ENCODE measurements at places on chromosomes 2 and 18.

GRCh38 chr2:181879295-181879694 lies 12.2 kb upstream of the ITPRID2 start:
- H3K27me3 ChIP-seq: no peaks in the 10 kb centered on the region
- H3K27ac ChIP-seq: no peak overlapping the region
- H3K4me1 ChIP-seq: no peaks in the 10 kb centered on the region
- H3K4me3 ChIP-seq: no peak overlapping the region
- DNase-seq: no peak

DNA sequence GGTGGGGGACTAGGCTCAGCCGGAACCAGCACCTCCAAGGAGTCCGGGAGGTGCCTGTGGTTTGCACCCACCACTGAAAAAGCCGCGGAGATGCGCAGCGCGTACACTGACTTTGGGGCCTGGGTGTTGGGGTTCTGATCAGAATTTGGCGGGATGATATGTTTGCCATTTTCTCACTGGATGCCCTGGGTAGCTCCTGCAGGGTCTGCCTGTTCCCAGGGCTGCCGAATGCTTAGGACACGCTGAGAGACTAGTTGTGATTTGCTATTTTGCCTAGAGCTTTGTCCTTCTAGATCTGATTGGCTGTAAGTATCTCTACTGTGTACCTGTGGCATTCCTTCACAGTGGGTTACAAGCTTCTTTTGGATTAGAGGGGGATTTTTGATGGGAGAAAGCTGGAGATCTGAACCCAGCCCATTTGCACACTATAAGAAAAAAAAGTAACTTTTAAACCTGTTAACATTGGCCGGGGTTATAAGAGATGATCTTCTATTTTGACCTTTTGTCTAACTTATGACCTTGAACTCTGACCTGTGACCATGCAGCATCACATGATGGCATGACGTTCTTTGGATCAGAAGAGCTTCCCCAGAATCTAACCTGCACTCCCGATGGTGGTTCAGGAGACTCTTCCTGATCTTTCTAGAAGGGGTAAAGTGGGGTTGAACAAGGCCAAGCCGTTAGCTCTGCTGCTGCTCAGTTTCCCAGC lies 1.6 kb downstream of the KCNE4 start:
- H3K27me3 ChIP-seq: no peaks in the 10 kb centered on the region
- H3K4me1 ChIP-seq: peaks cover 53% of the 10 kb centered on the region
- no peak overlapping the region for H3K27ac ChIP-seq
- no peaks in the 10 kb centered on the region for H3K36me3 ChIP-seq

DNA sequence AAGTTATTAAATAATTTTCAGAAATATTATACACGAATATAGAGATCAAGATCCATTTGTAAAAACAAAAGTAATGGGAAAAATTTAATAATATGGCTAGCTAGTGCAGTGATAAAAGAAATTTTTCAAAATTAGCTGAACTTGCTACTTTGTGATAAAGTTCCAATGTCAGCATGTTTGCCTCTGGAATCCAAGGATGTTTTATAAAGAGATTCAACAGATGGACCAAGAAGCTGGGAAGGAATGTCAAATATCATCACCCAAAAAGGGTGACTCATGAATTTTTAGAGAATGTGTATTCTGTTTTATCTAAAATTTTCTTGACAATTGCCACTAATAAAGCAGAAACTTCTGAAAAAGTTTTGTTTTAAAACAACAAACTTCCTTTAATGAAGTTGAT lies 95.3 kb downstream of the FSIP2 start:
- H3K4me1 ChIP-seq: no peaks in the 10 kb centered on the region
- no peak overlapping the region for H3K4me3 ChIP-seq
- no peak overlapping the region for H3K27ac ChIP-seq
- DNase-seq: no peak

GRCh38 chr2:219428469-219428868 lies 6.2 kb upstream of the SPEG start:
- no peak overlapping the region for H3K4me3 ChIP-seq
- H3K27ac ChIP-seq: no peak overlapping the region
- no peak for DNase-seq
- peaks cover 10% of the 10 kb centered on the region for H3K4me1 ChIP-seq

GRCh38 chr2:54090521-54091117 lies 24.8 kb upstream of the ACYP2 start:
- no peak for DNase-seq
- no peak overlapping the region for H3K4me3 ChIP-seq
- peaks cover 24% of the 10 kb centered on the region for H3K4me1 ChIP-seq
- H3K27me3 ChIP-seq: peaks cover 3% of the 10 kb centered on the region
- no peak overlapping the region for H3K27ac ChIP-seq
- no peaks in the 10 kb centered on the region for H3K36me3 ChIP-seq

DNA sequence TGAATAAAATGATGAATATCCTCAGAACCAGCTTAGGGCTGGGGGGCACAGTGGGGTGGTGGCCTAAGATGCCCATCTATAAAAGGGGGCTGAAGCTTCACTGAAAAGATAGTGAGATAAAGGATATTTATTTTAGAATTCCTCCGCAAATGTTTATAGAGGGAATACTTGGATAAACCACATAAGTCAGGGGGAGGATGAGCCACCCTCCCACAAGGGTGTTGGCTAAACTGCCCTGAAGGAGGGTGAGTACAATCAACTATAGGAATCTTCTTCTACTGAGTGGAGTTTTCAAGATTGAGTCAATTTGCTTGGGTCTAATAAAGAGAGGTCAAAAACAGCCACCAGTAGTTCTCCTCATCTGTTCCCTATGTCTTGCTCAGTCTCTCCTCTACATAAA lies 114.5 kb upstream of the TANK start:
- H3K36me3 ChIP-seq: no peaks in the 10 kb centered on the region
- H3K27ac ChIP-seq: no peak overlapping the region
- H3K4me3 ChIP-seq: no peak overlapping the region
- peaks cover 16% of the 10 kb centered on the region for H3K27me3 ChIP-seq

GRCh38 chr18:41613003-41613609 lies 341.9 kb upstream of the PIK3C3 start:
- peaks cover 4% of the 10 kb centered on the region for H3K4me1 ChIP-seq
- no peak overlapping the region for H3K27ac ChIP-seq
- no peaks in the 10 kb centered on the region for H3K27me3 ChIP-seq
- no peak for DNase-seq
- H3K36me3 ChIP-seq: no peaks in the 10 kb centered on the region

GRCh38 chr18:78768221-78768620 lies 211.4 kb upstream of the SALL3 start:
- H3K27ac ChIP-seq: no peak overlapping the region
- no peaks in the 10 kb centered on the region for H3K36me3 ChIP-seq
- H3K27me3 ChIP-seq: peaks cover 26% of the 10 kb centered on the region
- H3K4me3 ChIP-seq: no peak overlapping the region
- H3K4me1 ChIP-seq: peaks cover 15% of the 10 kb centered on the region

GRCh38 chr2:195498176-195498575 lies 158.8 kb upstream of the SLC39A10 start:
- H3K4me1 ChIP-seq: peaks cover 5% of the 10 kb centered on the region
- no peak for DNase-seq
- H3K36me3 ChIP-seq: no peaks in the 10 kb centered on the region
- no peak overlapping the region for H3K4me3 ChIP-seq

- no peak for DNase-seq
- no peak overlapping the region for H3K27ac ChIP-seq
- H3K36me3 ChIP-seq: no peaks in the 10 kb centered on the region
- H3K27me3 ChIP-seq: peaks cover 14% of the 10 kb centered on the region
- H3K4me3 ChIP-seq: no peak overlapping the region
Measured at GRCh38 chr2:133972786-133973185, 281.1 kb upstream of the MGAT5 start.

DNA sequence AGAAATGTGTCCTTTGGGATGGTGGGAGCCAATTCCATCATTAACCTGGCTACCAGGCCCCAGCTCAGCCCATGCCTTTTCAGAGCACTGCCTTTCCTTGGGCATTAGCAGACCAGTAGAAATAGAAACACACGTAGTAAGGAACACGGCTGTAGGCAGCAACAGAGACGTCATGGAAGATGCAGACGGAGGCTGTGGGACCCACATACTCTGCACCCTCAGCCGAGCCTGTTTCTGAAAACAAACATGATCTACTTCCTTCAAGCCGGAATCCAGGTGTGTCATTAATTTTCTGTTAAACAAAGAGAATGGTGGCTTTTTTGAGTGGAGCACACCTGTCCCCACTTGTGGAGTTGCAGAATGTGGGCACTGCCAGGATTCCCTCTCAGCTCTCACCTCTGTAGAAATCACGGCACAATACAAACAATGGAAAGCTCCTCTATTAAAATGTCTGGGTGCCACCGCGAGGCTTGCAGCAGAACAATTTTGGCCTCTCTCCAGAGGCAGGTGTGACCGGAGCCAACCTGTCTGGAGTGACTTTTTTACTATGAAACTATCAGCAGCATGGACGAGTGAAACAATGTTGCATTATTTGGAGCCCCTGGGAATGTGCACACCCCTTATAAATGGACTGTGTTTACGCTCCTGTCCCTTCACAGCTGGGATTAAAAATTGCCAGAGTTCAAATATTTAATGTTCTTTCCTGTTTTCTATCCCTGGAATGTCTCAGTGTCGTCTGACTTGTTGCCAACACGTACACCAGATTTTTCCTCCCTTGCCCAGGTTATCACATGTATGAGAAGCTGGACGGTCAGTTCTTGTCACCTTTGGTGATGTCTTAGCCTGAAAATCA lies 31.7 kb downstream of the SPP2 start:
- peaks cover 19% of the 10 kb centered on the region for H3K4me1 ChIP-seq
- no peaks in the 10 kb centered on the region for H3K36me3 ChIP-seq
- no peak overlapping the region for H3K27ac ChIP-seq
- H3K27me3 ChIP-seq: peaks cover 3% of the 10 kb centered on the region
- no peak for DNase-seq

- H3K27me3 ChIP-seq: peaks cover 64% of the 10 kb centered on the region
- H3K4me3 ChIP-seq: peak within 1 kb of the TSS; percentile 84
- no peak for DNase-seq
- H3K27ac ChIP-seq: peak within 1 kb of the TSS; percentile 29
- H3K4me1 ChIP-seq: no peaks in the 10 kb centered on the region
Measured at GRCh38 chr2:208406474-208407451, at the start of gene PTH2R. TSS of gene PTH2R (plus strand) at chr2:208406792. CDS start at chr2:208407044, 252 bp downstream.

- peaks cover 63% of the 10 kb centered on the region for H3K4me1 ChIP-seq
- H3K36me3 ChIP-seq: peaks cover 13% of the 10 kb centered on the region
- H3K4me3 ChIP-seq: peak overlapping the region; percentile 3
Measured at GRCh38 chr2:63849381-63850203, 7.9 kb downstream of the UGP2 start.

DNA sequence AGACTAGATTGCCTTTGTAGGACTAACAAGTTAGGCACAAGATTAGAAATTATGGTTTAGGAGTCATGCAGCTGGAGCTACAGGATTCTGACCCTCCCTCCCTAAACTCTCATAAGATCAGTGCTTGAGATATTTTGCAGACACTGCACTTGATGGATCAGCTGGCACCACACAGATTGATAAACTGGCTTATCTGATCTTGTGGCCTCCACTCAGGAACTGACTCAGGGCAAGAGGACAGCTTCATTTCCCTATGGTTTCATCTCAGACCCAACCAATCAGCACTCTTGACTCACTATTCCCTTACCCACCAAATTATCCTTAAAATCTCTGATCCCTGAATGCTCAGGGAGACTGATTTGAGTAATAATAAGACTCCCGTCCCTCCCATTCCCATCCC lies 152.3 kb downstream of the DIS3L2 start:
- no peak overlapping the region for H3K27ac ChIP-seq
- no peak for DNase-seq
- no peaks in the 10 kb centered on the region for H3K27me3 ChIP-seq

GRCh38 chr2:43192744-43193651 lies 33.4 kb downstream of the ZFP36L2 start:
- H3K4me3 ChIP-seq: no peak overlapping the region
- no peaks in the 10 kb centered on the region for H3K36me3 ChIP-seq
- peak overlapping the region; percentile 89 for H3K27ac ChIP-seq
- H3K4me1 ChIP-seq: peaks cover 39% of the 10 kb centered on the region
- H3K27me3 ChIP-seq: no peaks in the 10 kb centered on the region
- DNase-seq: no peak

GRCh38 chr18:68676913-68677312 lies 38.0 kb downstream of the TMX3 start:
- H3K4me3 ChIP-seq: no peak overlapping the region
- no peak overlapping the region for H3K27ac ChIP-seq
- DNase-seq: no peak
- H3K36me3 ChIP-seq: peaks cover 32% of the 10 kb centered on the region

- H3K4me1 ChIP-seq: peaks cover 30% of the 10 kb centered on the region
- H3K36me3 ChIP-seq: no peaks in the 10 kb centered on the region
Measured at GRCh38 chr18:26335156-26335555, 108.9 kb downstream of the TAF4B start.

DNA sequence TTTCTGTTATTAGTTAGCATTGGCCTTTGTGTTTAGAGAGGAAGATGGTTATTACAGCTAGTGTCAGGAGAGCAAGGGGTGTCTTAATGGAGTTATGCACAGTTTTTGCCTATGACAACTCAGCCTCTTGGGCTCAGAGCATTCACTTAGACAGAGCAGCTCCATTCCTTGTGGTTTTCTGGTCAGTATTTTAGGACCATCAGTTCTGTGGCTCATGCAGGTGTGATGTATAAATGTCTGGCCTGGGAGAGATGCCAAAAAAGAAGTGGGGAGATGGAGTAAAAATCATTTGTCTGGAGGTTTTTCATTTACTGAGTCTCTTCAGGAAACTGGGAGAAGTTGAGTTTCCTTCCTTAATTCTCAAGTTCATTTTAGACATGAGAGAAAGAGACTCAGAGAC lies 79.7 kb downstream of the PRKCE start:
- DNase-seq: no peak
- no peak overlapping the region for H3K27ac ChIP-seq
- H3K4me3 ChIP-seq: no peak overlapping the region
- H3K36me3 ChIP-seq: peaks cover 5% of the 10 kb centered on the region

DNA sequence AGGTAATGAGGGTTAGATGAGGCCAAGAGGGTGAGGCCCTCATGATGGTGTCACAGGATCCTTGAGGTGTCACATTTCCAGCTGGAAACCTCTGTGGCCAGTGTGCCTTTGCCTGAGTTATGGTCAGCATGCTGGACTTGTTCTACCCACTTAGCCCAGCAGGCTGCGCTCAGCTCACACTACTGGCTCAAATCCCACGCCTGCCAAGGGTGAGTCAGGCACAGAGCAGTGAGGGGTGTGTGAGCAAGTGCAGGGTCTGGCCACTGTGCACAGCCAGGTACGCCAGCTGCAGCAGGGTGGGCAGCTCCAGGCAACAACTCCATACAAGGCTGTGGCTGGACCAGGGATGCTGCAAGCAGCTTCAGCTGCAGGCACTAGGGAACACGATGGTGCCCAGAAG lies 616.6 kb upstream of the FSHR start:
- no peak overlapping the region for H3K4me3 ChIP-seq
- no peaks in the 10 kb centered on the region for H3K27me3 ChIP-seq
- no peak overlapping the region for H3K27ac ChIP-seq
- H3K4me1 ChIP-seq: no peaks in the 10 kb centered on the region
- no peak for DNase-seq
